Stimulated activated CD4-positive, alpha-beta T cell treated with anti-CD3 and anti-CD28 coated beads, Interleukin-12 subunit alpha, Interleukin-12 subunit beta, amount 100 ng/mL, for 4 hours (primary cell): ENCODE measurements at places on chromosomes 12 and 14.

- DNase-seq, result no peak
Observed at GRCh38 chr14:99122521-99123125, 149.4 kb downstream of the BCL11B start.

GRCh38 chr12:24948757-24949722 is at the start of gene BCAT1:
TSS of gene BCAT1 (minus strand) at chr12:24949101. CDS start at chr12:24948932, 169 bp downstream.
- DNase-seq, result peak; percentile 25

DNA sequence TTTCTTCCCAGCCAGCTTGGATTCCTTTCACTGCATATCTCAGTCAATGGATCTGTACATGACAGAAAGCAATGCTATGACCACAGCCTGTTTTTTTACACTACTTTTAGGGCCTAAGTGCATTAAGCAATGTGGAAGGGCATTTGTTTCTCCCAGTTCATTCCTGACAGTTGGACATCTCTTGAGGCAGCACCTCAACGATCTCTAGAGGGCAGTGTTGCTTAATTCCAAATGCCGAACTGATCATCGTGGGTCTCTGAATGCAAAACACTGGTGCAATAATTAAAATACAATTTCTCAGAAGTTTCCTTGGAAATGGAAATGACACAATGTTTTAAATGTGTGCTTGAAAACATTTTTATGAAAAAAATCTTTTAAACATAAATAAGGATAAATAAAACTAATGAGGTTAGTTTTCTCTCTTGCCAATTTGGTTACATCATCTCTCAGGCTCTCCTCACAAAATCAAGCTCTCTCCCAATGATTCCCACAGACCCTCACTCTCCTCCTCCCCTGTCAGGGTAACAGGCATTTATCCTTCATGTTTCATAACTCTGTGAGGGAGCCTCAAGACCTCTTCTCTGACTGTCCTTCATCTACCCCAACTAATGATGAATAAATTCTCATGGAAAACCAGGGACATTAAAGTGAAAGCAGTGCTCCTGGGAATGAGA is 192.4 kb upstream of the SLC16A7 start:
- DNase-seq, result peak; percentile 9

DNA sequence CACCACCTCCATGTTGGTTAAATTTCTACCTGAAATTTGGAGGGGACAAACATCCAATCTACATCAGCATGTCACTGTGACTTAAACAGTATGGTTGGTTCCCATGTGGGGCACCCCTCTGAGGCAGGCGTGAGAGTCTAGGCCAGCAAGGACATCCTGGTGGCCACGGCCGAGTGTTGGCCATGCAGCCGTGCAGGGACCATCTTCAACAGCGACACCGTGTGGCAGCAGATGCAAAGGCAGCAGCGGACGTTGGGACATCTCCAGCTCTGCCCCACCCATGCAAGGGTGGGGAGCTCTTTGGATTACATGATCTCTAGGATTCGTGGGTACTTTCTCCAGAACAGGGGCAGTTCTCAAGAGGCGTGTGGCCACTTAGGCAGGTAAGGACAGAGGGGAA is 49.8 kb downstream of the NOC4L start:
- DNase-seq, result no peak

GRCh38 chr12:113747017-113747416 is 219.1 kb downstream of the RBM19 start:
- DNase-seq, result no peak

- no peak for DNase-seq
Observed at GRCh38 chr12:88243982-88244381, 101.9 kb downstream of the TMTC3 start.

DNA sequence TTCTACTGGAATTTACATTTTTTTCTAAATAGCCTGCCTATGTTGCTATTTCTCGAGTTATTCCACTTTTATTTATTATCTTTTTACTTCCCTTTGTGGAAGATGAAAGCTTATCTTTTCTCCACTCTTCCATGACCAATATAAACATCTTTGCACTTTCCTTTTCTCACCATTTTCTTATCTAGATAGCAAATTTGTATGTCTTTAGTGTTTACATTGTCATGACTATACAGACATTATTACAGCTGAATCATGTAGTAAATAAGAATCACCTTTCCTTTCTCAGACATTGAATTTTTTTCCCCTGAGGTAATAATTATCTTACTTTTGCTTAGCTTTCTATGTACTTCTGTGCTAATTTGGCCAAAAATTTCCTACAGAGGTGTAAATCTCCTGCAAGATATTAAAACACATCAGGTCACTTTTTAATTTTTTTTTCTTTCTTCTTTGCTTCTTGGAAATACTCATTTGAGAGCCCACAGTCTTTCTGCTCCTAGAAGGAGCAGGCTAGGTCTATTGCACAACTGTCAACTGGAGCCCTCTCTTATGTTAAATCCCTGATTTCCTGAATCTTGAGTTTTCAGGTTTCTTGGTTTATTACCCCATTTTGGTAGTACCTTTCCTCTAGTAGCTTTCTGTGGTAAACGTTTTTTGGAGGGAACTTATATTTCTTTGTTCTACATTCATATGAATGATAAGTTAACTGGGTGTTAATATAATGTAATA is 109.0 kb upstream of the ATP2B1 start:
- no peak for DNase-seq
